ENCODE measurements at places on chromosomes 2 and 18.
A peak's percentile ranks its signal among the peaks of the same experiment; 100 is the strongest.

GRCh38 chr2:135688978-135689377 lies 52.7 kb upstream of the UBXN4 start:
- no peak for DNase-seq

GRCh38 chr2:112310906-112311305 lies 35.5 kb downstream of the ZC3H6 start:
- no peak for DNase-seq

GRCh38 chr2:119694845-119695521 lies 16.0 kb downstream of the TMEM177 start:
- DNase-seq = no peak

- no peak for DNase-seq
These were observed 21.0 kb downstream of the C1QL2 start for GRCh38 chr2:119137502-119137901.

DNA sequence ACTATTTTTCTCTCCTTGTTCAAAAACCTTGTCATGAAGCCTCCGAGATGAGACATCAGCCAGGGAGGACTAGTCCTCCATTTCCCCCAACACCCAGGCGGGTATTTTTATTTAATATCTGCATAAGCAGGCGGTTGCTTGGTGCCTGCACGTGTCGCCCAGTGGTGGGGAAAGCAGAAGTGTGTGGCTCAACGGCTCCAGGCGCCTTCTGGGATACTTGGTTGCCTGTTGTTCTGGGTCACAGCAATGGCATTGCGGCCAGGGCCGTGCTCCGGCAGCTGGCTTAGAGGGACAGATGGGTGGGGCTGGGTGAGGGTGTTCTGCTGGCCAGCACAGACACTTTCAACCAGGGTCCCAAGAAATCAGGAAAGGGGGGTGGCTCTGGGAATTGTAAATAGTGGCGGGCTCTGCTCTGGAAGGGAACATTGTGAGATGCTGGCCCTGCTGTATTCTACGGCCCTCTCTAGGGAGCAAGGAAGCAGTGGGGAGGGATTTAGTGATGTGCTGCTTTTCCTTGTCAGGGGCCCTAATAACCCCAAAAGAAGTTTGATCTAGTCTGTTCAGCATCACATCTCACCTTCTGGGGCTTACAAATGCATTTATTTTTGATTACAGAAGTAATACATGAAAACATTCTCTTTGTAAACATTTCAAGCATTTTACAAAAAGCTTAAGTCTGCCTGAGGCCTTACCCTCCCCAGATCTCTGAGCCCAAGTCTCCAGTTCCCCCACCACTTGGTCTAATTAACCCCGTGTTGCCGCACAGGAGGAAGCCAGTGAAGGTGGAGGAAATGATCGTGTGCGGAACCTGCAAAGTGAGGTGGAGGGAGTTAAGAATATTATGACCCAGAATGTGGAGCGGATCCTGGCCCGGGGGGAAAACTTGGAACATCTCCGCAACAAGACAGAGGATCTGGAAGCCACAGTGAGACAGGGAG lies 1.1 kb downstream of the VAMP8 start:
- no peak for DNase-seq

GRCh38 chr2:145691659-145692058 lies 1171.7 kb upstream of the ZEB2 start:
- no peak for DNase-seq

DNA sequence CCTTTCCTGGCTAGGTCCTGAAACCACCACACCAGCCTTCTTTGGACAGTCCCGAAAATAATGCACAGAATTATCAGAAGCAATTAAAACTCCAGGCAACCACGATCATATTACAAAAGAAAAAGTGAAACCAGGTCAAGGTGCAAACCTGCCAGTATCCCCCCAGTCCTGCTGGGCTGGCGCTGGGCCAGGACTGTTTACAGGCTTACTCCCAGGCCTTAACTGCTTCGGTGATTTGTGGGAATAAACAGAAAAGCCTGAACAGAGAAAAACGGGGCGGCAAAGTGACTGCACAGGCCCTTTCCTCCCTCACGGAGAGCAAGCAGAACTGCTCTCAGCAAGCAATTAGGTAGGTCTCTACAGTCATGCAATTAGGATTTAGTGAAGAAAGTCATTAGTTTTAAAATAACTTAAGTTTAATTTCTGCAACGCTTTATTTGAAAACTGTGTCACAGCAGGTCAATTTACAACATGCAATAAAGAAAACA lies 1.3 kb downstream of the HDAC4 start:
- no peak for DNase-seq

DNA sequence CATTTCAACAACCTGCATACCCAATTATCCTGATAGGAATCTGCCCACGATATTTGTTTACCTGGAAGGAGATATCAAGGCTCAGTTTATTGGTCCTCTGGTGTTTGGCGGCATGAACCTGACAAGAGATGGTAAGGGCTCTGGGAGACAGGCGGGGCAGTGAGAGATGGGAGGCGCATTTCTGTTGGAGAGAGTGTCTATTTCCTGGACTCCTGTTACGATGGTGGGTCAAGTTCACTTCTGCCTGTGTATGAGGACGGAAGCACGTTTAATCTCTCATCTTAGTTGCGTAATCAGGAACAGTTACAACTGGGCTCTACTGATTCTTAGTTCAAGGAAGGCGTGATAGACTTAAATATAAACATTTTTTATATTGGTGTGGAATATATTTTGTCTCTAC lies 8.9 kb downstream of the PDCL3 start:
- DNase-seq = no peak

DNA sequence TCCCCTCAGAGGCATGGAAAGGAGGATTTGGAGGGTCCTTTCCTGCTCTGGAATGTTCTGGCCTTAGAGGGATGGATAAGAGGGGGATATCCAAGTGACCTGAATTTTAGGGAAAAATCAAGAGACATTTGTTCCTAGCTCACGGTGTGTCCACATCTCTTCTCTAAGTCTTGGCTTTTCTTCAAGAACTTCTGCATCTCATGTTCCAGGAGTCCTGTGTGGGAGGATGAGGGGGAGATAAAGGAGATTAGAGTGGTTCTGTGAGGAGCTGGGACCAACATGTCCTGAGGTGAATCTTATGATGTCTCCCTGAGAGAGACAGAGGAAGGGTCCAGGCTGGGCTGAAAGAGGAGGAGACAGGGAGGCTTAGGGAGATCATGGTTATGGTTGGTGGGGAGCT lies 11.7 kb downstream of the EMX1 start:
- no peak for DNase-seq

DNA sequence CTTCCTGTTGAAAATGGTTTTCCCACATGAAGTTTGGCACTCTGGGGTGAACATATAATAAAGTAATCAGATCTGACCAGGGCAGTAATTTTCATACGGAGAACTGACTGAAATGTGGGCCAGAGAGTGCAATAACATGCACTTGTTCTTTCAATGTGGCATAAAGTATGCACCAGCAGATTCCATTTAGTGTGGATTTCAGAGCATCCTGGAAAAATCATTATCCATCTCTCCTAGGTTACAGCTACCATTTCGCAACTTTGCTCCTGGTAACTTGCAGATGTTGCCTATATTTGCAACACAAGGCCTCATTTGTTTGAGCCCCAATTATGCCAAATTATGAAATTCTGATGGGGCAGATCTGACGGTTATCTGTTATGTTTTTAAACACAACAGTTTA lies 55.4 kb downstream of the COLEC12 start:
- DNase-seq = no peak

GRCh38 chr2:143708682-143709081 lies 579.5 kb downstream of the ARHGAP15 start:
- no peak for DNase-seq

GRCh38 chr2:172697296-172697695 lies 38.3 kb upstream of the RAPGEF4 start:
- no peak for DNase-seq

DNA sequence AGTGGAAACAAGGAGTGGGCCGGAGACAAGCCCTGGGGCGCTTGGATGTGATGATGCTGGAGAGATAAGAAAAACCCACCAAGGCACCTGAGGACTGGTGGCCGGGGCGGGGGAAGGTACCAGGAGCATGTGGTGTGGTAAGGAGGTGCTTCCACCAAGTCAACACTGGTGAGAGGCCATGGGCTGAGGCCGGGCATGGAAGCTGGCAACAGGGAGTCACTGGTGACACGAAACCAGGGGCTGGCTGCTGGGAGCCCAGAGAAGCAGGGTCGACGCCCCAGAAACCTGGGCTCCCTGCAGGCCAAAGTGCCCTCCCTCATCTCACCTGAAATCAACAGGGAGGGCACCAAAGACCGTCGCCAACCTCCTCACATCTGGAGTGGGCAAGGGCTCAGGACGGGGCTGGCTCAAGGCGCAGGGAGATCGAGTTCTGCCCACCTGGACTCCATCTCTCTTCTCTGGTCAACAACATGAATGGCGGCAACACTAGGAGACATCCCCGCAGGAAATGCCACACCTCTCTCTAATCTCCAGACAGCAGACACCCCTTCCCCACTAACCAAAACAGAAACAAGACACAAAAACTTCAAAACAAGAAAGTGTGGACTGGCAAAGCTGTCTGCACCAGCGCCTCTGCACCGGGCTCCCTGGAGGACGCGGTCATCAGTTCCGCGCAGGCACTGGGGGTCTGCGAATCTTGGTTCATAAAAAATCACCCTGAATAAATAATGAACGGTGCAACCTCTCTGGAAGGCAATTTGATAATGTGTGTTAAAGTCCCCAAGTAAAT lies 185.5 kb downstream of the HDAC4 start:
- no peak for DNase-seq

DNA sequence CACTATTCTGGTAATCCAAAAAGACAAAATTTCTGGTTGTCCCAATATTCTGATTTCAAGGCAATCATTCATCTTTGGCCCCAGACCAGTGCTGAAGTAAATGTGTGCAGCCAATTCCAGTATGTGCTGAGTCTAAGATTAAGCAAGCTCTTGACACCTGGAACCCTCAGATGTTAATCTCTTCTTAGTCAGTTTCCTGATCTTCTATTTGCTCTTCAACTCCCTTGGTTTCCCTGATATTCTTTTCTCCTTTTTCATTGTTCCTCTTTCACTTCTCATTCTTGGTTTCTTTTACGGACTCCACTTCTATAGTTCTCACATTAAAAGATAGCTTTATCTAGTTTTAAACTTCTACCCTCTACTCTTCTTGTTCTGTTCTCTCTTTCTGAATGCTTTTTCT lies 445.7 kb upstream of the FANCL start:
- DNase-seq = no peak

GRCh38 chr2:85247610-85248009 lies 80.2 kb downstream of the TGOLN2 start:
- no peak for DNase-seq

DNA sequence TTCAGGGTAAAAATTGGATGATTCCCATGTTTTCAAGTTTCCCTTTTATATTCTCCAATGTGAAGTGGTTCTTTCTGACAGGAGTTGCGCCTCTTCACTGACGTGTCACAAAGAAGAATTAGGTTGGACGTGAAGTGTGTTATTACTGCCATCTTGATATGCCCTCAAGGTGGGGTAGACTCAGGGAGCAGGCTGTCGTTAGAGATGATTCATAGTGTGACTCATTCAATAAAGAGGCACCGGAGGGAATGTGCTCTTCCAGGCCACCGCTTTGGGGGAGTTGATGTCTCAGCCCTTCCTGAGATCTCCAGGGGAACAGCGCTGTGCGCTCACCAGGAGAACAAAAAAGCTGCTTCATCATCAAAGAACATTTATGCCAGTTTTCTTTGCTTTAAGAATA lies 3.6 kb upstream of the DGKD start:
- peak; percentile 36 for DNase-seq

- no peak for DNase-seq
These were observed 185.3 kb downstream of the CYP26B1 start for GRCh38 chr2:71962350-71962749.

DNA sequence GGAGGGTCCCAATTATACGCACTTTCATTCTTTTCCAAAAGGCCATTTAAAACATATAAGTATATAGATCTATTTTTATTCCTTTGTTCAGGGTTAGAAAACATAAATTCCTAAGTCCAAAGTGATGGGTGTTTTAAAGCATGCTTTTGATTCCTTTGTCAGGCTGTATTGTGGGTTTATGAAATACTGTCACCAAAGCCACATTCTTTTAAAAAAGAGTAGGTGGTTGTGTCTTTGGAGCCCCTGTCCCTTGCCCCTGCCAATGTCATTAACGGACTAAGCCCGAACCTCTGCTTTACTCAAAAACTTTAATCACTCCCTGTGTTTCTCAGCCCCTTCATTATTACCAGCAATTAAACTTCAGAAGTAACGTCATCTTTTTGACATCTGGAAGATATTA lies 104.9 kb upstream of the APCDD1 start:
- no peak for DNase-seq

DNA sequence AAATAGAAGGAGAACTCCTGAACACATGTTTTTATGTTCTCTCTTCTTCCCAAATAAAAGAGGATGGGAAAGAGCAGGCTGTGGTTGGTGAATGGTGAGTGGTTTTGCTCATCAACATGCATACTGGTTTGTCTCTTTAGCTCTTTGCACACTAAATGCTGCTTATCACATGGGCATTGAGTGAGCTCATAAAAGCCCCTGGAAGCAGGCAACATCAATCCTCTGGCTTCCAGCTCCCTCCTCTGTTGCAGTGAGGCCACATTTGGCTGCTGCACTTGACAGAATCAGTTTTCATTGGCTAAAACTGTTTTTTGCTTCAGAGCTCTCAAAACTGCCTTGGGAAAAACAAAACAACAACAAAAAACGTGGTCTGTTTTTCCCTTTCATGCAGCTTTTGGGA lies 1308.2 kb upstream of the NRXN1 start:
- DNase-seq = no peak

DNA sequence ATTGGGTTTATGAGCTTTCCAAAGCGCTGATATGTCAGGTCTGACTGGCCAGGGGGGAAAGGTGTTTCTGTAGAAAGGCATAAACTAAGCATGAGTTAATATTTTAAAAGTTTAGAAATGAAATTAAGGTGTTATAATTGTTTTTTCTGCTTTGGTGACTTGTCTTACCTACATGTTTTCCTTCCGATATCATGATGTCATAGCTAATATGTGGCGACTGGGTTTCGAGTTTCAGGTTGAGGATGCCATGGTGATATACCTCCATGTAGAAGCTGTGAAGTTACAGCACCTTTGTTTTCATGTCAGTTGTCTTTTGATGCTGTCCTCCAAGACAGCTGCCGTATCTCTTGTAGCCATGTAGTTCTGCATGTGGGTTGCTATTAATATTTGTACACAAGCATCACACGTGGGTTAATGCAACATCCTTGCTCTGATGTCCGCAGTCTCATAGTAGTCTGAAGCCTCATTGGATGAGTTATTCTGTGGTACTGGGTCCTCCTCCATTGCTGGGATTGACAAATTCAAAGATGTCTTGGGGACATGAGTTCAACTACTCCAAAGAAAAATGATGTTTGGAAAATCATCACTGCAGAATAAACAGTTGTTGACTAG lies 230.6 kb downstream of the PRKCE start:
- DNase-seq = no peak
